RPMI8226 (cell line): ENCODE measurements at places on chromosomes 2 and 18.

GRCh38 chr2:54840559-54841468 is 117.4 kb downstream of the EML6 start:
- no peak for DNase-seq

GRCh38 chr2:111054791-111055691 is 65.7 kb upstream of the BCL2L11 start:
- DNase-seq, result no peak

DNA sequence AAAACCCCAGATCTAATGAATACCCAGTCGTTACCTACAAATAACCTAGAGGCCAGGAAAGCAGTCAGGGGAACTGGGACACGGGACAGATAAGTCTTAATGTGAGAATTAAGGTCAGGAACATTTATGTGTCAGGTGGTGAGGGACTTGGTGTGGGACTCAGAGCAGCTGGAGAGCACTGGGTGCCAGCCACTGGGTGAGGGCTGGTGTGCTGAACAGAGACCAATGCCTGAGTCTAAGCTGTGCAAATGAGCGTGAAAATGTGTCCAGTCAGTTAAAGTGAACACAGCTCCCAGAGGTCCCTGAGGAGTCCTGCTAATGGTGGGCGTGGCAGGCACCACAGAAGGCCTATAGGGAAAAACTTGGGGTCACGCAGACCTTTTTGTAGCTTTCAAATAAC is 225.9 kb downstream of the C1D start:
- DNase-seq, result no peak

GRCh38 chr2:168460571-168460970 is 4.5 kb downstream of the CERS6 start:
- DNase-seq, result no peak

DNA sequence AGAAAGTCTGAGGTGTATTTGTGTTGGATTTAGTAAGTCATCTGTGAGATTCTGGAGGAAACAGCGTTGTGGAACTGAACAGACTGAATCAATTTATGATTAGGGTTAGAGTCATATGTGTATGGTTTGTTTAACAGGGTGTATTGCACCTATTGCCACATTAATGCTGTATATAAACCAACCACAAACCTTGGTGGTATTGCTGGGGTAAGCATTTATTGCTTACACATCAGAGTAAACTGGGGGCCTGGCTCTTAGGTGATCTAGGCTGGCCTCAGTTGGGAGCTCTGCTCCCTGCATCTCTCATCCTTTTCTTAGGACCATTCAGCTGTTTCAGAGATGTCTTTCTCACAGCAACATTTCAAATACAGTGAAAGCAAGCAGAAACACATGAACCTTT is 59.7 kb upstream of the GRB14 start:
- no peak for DNase-seq

GRCh38 chr2:236753606-236754270 is 184.1 kb downstream of the ACKR3 start:
- DNase-seq, result no peak

DNA sequence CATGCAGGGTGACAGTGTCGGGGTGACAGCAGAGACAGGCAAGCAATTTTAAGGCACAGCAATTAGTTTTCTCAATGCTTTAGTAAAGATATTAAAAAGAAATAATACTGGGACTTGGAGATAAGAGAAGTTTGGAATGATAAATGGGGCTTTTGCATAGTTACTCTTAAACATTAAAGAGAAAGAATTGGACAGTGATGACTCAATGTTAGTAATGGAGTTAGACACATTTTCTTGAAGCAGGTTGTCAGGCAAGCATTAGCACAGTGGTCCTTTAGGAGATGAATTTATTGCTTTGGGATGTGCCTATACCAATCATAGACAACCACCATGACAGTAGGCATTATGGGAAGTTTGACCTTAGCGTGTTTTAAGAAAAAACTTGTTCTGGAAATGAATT is 228.3 kb upstream of the RAB12 start:
- no peak for DNase-seq

DNA sequence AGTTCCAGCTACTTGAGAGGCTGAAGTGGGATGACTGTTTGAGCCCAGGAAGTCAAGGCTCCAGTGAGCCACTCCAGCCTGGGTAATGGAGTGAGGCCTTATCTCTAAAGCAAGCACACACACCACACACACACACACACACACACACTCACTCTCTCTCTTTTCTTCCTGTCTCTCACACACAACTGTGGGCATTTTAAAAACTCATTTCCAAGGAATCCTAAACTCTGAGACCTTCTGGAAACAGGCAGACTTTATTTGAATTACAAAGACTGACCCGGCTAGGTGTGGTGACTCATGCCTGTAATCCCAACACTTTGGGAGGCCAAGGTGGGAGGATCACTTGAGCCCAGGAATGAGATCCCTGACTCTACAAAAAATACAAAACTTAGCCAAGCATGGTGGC is 21.3 kb downstream of the WDSUB1 start:
- no peak for DNase-seq

GRCh38 chr18:78867131-78867530 is 112.5 kb upstream of the SALL3 start:
- no peak for DNase-seq

DNA sequence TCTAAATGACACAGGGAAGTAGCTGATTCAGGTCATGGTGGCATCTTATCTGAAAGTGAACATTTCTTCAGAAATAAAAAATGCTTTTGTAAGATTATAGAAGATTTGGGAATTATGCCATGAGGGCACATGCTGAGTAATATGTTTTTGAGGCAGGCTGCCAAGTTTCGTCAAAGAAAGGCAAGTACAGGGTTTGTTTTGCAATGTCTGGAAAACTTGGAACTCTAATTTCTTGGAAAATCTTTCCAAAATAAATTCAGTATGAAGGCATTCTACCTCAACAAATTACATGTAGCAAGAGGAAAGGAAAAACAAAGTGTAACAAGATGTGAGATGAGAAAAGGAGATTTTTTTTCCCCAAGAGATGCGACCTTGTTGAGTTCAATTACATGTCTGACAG is 167.7 kb downstream of the PLCL1 start:
- DNase-seq, result peak; percentile 54

GRCh38 chr2:26644188-26644835 is 3.1 kb upstream of the CIB4 start:
- no peak for DNase-seq

GRCh38 chr2:174383796-174384195 is 11.7 kb upstream of the SCRN3 start:
- DNase-seq, result peak; percentile 13

GRCh38 chr2:208872591-208872990 is 466.0 kb downstream of the PTH2R start:
- no peak for DNase-seq

DNA sequence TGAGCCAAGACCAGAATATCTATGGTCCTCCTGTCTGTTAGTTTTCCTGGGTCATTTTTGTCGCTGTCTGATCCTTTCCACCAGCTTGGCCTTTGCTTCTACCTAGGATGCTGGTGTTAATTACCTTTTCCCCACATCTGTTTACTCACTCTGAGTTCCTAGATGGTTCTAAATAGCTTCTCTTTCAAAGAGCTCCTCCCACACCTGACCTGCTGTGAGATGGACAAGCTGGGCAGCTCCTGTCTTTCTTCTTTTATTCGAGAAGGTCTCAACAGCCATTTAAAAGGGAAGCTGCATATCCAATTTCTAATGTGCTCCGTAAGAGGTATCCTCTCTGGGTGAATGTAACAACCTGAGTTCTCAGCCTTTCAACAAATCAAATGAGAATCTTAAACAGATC is 156.2 kb downstream of the HRH4 start:
- DNase-seq, result no peak

GRCh38 chr2:203569677-203570316 is 34.7 kb upstream of the RAPH1 start:
- DNase-seq, result no peak

GRCh38 chr2:129877795-129878775 is 101.4 kb upstream of the RAB6C start:
- no peak for DNase-seq

GRCh38 chr2:19355416-19355821 is 3.0 kb downstream of the OSR1 start:
- DNase-seq, result no peak

- no peak for DNase-seq
Observed at GRCh38 chr2:226135861-226136548, 663.6 kb downstream of the IRS1 start.

DNA sequence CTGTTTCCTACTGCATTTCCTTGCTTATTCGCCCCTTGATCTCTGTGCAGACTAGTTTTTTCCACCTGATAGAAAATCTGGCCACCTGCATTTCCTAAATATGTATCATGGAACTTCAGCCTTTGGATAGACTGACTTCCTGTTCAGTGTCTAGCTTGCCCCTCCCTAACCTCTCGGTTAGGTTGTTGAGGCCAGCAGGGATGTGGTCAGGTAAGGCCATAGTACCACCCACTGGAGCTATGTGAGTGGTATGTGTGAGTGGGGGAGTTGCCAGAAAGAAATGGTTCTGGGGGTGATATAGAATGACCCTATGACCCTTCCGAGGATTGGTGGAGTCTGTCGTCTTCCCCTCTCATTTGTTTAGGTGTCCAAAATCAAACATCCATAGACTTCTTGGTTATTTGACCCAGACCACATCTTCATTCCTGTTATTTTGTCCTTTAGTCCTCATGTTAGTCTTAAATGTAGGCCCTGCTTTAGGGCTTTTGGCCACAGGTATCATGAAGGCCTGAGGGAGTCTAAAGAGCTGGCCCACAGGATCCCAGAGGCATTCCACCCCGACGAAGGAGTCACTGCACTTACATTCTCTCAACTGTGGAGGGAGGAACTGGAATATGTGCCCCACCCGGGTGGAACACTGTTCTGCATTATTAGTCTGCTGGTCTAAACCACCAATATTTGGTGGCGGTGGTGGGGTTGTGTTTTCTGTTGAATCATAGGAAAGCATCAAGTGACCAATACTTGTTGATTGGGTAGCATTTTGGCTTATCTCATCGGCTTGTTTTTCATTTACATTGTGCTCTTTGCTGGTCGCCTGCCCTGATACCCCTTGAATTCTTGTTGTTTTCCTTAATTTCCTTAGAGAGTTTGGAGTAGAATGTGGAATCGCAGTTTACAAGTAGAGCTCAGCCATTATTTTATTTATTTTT is 21.9 kb downstream of the CAB39 start:
- DNase-seq, result no peak

DNA sequence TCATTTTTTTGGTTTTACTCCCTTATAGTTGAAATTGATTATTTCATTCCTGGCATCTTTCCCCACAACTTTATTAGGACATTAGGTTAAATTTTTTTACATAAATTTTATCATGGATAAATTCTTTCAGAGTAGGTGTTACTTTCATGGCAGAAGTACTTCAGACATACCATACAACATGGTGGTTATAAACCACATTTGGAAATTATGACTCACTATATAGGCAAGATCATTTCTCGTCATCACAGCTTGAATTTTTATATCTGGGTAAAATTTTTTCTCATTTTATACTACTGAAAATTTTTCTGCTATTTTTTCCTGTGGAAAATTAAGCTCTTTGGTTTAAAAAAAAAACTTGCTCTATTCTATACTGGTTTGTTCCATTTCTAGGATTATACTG is 111.9 kb upstream of the COL5A2 start:
- no peak for DNase-seq

DNA sequence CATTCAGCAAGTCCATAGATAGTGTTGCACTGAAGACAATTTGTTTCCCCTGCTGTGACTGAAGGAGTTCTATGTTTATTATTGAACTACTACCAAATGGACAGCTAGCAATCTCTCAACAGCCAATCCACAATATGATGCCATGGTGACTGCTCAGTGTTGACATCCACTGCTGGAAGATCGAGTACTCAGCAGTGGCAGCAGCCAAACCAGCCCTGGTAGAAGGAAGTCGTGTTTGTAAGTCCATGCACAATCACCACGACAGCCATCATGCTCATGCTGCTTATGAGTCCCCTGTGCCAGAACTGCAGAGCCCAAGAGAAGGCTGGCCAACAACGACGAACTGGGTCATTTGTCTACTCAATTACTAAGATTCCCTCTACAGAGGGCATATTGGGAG is 66.4 kb downstream of the OSR1 start:
- no peak for DNase-seq

DNA sequence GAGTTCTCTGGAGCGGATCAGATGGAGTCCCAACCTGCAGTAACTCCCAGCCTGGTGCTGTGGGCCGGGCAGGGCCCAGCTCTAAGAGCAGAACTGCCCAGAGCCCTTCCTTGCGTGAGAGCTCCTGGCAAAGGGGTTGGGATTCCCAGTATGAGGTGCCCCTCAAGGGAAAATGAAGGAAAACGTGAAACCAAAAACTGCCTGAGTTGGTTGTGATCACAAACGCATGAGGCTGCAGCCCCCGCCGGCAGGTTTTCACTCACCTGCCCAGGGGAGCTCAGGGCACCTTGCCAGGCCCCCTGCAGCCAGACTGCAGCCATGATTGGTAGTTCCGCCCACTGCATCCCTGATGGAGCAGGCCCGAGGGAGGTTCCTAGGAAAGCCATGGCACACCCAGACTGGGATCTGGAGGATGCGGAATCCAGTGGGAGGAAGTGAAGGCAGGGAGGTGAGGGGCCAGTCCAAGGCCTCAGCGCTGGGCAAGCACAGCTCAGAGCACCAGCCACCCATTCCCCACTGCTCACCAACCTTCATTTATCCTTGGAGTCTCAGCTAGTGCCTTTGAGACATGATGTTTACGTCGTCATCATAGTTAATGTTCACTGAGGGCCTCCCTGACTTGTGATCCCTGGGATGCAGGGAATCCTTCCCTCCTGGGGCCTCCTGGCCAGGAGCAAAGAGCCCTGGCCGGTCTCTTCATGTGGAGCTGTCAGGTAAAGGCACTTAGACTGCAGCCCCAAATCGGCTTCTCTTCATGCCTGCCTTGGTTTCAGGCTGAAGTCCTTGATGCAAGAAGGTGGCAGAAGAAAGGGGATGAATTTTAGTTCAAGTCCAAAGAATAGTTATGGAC is 103.2 kb downstream of the INHBB start:
- no peak for DNase-seq

- DNase-seq, result no peak
Observed at GRCh38 chr2:190435031-190435670, 27.0 kb downstream of the MFSD6 start.

DNA sequence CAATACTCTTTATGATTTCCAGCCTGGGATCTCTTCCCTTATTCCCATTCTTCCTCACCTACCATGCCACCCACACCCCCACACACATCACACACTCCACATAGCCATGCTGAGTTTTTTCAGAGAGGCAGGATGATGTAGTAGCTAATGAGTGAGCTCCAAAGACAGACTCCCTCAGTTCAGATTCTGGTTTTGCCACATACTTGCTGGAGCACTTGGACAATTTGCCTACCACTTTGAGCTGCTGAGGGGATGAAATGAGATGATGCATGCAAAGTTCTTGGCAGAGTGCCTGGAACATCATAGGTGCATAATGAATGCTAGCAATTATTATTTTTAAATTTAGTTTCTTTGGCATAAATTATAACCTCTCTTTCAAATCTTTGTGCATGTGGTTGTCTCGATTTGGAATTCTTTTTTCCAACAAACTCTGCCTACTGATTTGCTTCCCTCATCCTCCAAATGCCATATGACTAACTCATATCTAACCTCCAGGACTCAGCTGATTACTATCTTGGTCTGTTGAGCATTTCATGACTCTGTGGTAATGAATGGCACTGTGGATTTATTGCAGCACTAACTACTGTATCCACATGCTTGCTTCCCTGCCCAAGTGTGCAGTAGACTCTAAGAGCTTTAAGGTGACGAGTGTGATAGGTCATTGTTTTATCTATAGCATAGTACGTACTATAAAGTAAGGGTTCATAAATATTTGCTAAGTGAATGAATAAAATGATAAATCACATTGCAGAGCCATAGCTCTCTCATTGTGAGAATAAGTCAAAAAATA is 99.1 kb downstream of the TACR1 start:
- DNase-seq, result no peak

- no peak for DNase-seq
Observed at GRCh38 chr2:88537640-88538039, 85.1 kb upstream of the FOXI3 start.
